ENCODE measurements at places on chromosomes 5 and 9.
A peak's percentile ranks its signal among the peaks of the same experiment; 100 is the strongest.

GRCh38 chr9:95313010-95313498 is 4.5 kb downstream of the FANCC start:
- peak; percentile 72 for DNase-seq

GRCh38 chr5:178419651-178420050 is 170.5 kb downstream of the COL23A1 start:
- no peak for DNase-seq

DNA sequence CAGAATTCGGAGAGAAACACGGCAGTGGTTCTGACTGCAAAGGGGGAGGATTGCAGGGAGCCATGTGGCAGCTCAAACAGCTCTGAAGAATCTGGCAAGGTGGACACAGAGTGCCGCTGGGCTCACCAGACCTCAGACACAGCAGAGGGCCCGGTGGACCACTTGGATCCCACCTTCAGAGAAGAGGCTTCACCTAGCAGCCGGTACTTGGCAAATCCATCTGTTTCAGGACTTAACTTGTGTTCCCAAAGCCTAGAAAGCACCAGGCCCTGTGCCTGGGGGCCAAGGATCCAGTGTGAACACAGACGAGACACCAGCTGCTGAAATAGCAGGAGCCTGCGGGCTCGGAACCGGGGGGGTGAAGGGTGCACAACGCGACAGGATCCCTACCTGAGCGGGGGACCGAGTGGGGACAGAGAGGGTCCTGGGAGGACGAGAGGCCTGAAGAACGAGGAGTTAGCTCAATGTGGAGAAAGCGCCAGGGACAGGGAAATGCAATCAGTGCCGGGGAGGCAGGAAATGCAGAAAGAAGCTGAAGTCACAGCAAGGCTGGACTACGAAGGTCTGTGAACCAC is 44.6 kb downstream of the BTNL9 start:
- DNase-seq, result no peak

DNA sequence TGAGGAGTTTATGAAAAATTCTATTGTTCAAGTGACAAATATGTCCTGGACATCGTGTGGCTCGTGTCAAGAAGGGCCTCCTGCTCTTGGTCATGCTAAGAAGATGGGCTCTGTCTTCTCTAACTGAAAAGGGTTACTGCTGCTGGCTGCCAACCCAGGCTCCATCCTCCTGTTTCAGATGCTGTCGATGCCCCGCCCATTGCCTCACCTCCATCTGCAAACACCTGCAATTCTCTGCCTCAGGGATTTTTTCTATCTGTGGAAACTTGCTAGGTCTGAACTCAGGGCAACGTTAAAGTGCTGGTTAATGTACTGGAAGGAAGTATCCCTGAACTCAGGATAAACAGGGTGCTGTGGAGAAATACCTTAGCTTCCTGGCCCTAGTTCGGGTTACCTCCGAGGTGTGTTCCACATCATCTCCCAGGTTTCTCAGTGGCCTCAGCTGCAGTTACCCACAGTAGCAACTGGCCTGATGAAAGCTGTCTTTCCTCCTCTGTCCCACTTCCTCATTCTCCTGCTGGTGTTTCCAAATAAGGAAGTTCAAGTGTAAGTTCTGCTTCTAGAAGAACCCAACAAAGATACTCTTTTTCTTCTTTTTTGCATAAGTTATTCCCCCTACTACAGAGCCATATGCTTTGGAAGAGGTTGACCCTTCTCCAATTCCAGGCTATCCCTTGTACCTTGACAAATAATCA is 151.7 kb upstream of the SMIM23 start:
- no peak for DNase-seq

- DNase-seq, result no peak
These were observed 842 bp upstream of the ANGPTL2 start for GRCh38 chr9:127123064-127123890.

DNA sequence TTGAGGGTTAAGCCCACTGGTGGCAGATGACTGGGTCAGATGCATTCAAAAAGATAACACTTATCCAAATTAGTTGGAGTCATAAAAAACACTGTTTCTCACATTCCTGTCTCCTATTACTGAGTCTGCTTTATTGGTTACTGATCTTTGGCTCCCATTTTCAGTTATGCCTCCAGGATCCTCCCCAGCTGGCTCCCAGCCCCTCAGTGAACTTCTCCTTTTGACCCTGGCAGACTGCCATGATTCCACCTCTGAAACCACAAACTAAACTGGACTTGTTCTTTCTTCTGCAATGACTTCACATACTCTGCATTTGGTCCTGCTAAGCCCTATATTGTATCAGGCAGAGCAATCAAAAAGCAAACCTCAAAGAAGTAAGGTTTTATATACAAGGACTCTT is 860.8 kb upstream of the DMAC1 start:
- DNase-seq, result peak; percentile 7

GRCh38 chr5:87150630-87151029 is 117.1 kb upstream of the RASA1 start:
- DNase-seq, result no peak

DNA sequence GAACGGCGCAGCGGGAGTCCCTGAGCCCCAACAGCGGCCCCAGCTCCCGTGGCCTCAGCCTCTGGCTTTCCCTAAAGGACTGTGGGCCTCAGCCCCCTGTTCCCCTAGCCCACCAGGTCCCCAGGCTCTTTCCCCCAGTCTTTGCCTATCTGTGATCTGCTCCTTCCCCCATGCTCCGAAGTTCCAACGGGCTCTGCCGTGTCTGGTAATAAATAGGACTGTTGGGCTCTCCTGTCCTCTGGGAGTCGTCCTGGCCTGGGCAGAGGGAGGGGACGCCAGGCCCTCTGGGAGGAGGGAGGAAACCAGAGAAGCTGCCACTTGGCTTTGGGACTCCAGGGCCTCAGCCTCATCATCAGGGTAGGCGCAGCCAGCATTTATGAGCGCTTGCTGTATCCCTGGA is 28.1 kb downstream of the ADGRD2 start:
- DNase-seq, result no peak

DNA sequence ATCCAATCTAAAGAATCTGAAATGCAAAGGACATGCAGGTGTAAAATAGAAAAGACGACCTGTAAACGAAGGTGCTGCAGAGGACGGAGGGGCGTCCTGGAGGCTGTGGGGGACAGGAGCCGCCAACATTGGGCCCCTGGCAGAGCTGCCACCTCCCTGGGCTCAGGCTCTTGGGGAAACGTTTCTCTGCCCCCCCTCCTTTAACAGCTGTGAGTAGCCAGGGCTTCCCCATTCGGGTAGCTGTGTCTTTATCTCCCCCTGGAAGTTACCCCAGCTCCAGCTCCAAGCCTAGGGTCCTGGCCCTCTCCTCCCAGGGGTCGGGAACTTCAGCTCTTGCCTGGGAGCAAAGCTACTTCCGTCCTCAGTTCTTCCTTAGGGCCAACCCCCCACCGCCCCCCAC is 51.5 kb downstream of the PSD2 start:
- DNase-seq, result no peak

DNA sequence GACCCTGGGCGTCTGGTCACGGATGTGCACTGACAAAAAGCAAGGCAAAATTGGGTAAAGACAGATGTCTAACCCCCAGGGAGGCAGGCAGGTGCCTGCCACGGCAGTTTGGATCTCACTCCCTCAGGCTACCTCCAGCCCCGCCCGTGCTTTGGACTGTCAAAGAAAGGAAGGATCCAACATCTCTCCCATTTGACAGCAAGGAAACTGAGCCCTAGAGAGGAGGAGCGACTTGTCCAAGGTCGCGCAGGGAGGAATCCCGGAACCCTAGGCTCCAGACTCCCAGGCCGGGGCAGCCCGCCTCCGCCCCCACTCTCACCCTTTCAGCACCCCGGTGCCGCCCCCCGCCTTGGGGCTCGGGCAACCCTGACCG is 376 bp downstream of the GOLGA1 start:
- peak; percentile 30 for DNase-seq

- no peak for DNase-seq
These were observed 27.2 kb upstream of the CCNJL start for GRCh38 chr5:160339406-160340130.

GRCh38 chr5:43041669-43042175 is 1.6 kb upstream of the ANXA2R start:
- DNase-seq, result peak; percentile 65

- peak; percentile 85 for DNase-seq
These were observed at the start of gene GPX8 for GRCh38 chr5:55159763-55160492. Gene GPX8, plus strand, starts transcription at chr5:55160171. Its CDS starts 22 bp downstream, at chr5:55160193.

GRCh38 chr9:7342229-7342628 is 457.3 kb downstream of the DMAC1 start:
- no peak for DNase-seq

DNA sequence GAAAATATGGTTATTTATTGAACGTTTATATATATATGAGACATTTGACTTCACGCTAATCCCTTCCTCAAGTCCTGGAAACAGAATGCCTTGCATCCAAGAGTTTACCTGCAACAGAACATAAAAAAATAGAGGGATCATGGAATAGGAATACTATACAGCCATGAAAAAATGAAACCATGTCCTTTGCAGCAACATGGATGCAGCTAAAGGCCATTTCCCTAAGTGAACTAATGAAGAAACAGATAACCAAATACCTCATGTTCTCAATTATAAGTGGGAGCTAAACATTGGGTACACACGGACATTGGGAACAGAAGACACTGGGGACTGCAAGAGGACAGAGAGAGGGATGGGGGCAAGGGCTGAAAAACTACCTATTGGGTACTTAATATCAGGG is 13.0 kb downstream of the BAAT start:
- DNase-seq, result no peak

- no peak for DNase-seq
These were observed 199.6 kb downstream of the SMARCA2 start for GRCh38 chr9:2214707-2215106.

- DNase-seq, result no peak
These were observed 357.8 kb upstream of the ST8SIA4 start for GRCh38 chr5:101260857-101261256.

- no peak for DNase-seq
These were observed 80.6 kb downstream of the MYO10 start for GRCh38 chr5:16855485-16855884.

DNA sequence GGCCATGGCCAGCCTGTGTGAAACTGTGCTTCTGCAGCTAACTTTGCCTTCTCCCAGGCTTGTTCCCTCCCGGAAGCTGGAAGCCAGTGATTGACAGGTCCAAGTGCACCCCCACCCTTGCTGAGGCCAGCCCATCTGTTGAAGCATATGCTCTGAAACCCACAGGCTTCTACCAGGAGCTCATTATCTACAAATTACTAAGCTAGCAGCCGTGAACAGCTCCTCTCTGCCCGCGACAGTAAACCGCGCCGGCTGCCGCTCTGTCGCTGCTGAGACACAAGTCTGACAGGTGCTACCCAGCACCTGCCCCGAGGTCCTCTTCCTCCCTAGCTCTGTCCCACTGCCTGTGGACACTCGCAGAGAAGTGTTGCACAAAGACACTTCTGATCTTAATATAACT is 490.9 kb downstream of the GADD45G start:
- no peak for DNase-seq

- no peak for DNase-seq
These were observed 55.4 kb downstream of the ACER2 start for GRCh38 chr9:19464061-19464763.

- DNase-seq, result peak; percentile 94
These were observed 119.6 kb upstream of the RETREG1 start for GRCh38 chr5:16736158-16736995.

DNA sequence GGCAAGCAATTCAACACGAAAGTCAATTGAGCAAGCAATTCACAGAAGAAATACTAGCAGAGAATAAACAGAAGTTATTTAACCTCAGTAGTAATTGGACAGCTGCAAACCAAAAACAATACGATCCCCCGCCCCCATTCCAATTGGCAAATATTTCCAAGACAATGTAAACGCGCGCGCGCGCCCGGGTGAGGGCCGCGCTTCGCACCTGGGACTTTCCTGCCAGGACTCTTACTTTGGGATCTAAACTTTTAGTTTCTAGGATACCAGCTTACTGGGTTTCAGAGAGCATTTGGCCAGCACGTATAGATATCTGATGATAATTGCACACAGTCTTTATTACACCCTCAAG is 8.6 kb downstream of the RUFY1 start:
- DNase-seq, result no peak

GRCh38 chr9:71916834-71917534 is 5.5 kb downstream of the C9orf85 start:
- no peak for DNase-seq

DNA sequence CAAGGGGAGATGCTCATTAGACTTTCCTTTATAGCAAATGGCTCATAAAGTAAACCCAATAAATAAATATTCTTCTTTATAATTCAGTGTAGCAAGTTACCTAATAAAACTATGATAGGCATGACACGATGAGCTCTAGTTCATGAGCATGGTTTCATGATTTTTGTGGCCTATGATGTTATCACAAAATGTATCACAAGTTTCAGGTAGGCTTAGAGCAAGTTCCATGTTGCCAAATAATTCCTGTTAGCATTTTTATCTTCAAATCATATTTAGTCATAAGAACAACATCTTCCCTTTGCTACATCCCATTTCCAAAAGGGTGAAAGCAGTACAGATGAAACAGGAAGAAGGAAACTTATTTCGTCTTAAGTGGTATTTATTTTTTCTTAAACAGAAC is 200.2 kb downstream of the ENC1 start:
- no peak for DNase-seq

GRCh38 chr5:80782626-80783025 is 127.8 kb upstream of the DHFR start:
- peak; percentile 51 for DNase-seq

- no peak for DNase-seq
These were observed 1612.1 kb upstream of the WWC1 start for GRCh38 chr5:166679331-166679730.

DNA sequence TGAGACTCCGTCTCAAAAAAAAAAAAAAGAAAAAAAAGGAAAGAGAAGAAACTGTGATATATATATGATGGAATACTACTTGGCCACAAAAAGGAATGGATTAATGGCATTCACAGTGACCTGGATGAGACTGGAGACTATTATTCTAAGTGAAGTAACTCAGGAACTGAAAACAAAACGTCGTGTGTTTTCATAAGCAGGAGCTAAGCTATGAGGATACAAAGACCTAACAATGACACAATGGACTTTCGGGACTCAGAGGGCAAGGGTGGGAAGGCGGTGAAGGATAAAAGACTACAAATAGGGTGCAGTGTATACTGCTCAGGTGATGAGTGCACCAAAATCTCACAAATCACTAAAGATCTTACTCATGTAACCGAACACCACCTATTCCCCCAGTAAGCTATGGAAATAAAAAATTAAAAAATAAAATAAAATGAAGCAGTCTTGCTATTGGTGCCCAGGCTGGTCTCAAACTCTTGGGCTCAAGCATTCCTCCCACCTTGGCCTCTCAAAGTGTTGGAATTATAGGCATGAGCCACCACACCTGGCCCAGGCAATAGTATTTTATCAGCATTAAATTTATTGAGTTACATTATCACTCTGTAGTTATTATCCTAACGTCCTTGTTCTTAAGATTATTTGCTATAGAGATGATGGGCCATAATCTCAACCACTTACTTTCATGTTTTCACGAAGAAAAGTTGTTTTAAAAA is 71.5 kb upstream of the GPBP1 start:
- no peak for DNase-seq

- DNase-seq, result peak; percentile 25
These were observed 102.4 kb downstream of the ROR2 start for GRCh38 chr9:91847581-91848091.

DNA sequence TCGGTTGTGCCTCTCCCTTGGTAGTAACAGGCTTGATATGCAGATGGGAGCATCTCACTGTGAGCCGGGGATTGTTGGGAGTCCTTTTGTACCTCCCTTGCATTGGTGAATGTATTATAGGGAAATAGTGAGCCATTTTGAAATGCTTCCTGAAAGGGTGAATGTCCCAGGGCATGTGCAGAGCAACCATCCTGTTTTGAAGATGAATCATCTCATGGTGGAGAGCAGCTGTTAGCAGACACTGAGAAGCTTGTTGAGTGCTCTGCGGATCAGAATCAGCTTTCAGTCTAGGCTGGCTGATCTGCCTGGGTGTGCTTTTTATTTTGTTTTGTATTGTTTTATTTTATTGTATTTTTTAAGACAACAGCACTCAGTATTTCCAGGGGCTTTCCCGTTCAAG is 29.7 kb downstream of the SLC36A1 start:
- peak; percentile 23 for DNase-seq

Data from bronchial epithelial cell (primary cell).